ENCODE measurements at places on chromosomes 4 and X. TPM values are rescaled to one million over a fixed set of nuclear protein-coding genes. Genes with fewer than 3 reads are reported as not detected.

DNA sequence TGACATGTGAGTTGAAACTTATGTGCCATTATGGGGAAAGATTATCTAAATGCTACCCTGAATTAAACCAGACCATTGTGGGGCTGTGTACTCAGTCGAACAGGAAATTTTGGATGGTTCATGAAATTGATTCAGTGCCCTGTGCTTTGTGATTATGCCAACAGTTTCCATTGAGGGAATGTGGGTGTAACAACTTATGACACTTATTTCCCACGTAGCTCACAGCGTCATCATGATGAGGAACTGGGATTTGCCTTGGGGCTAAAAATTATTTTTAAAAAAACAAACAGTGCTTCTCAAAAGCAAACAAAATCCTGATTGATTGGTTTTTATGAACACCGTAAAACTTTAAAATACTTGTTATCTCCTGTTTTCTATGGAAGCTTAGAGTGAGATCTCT is 8.3 kb upstream of the CLTRN start:
- DNase-seq = no peak

DNA sequence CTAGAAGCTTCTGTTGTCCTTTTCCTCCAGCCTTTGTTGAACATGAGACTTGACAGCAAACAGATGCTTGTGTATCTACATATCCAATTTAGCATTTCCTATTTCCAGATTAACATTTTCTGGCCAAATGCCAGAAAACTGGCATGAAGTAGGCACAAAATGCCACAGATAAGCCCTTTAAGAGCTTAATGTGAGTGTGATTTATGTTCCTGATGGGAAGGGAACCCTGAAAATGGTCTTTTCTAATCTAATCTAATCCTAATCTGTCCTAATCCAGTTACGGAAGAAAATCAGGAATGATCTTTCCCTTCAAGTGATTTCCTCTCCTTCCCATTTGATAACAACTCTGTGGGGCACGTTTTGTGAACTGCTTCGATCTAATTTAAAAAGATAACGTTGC is 133.0 kb upstream of the C1QTNF7 start:
- DNase-seq = no peak

GRCh38 chr4:40059362-40059761 is 2.7 kb downstream of the N4BP2 start:
- DNase-seq = no peak

The PF4V1 gene
- 0.88 TPM for total RNA-seq

The TGIF2LX gene
- total RNA-seq = not detected

GRCh38 chr4:153661908-153662307 is 22.2 kb upstream of the TLR2 start:
- no peak for DNase-seq

GRCh38 chr4:94508806-94509205 is 57.1 kb downstream of the PDLIM5 start:
- DNase-seq = no peak

The SMAD1 gene
- 40.0 TPM for total RNA-seq

DNA sequence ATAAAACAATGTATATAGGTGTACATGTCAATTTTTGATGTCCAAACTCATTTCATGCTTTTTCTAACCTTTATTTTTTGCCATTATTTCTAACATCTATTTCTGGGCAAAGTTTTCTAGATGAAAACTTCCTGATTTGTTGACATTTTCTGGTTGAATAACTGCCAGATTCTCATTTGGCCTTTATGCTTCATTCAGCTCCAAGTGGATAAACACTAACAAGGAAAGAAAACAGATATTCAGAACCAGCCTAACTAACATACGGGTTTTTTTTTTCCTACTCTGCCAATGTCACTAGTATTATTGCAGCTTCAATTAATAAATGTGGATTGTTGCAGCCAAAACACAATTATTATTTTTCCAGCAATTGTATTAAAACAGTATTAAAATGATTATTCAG is 50.9 kb upstream of the RAP1GDS1 start:
- DNase-seq = no peak

The EDA2R gene
- 5.9 TPM for total RNA-seq

DNA sequence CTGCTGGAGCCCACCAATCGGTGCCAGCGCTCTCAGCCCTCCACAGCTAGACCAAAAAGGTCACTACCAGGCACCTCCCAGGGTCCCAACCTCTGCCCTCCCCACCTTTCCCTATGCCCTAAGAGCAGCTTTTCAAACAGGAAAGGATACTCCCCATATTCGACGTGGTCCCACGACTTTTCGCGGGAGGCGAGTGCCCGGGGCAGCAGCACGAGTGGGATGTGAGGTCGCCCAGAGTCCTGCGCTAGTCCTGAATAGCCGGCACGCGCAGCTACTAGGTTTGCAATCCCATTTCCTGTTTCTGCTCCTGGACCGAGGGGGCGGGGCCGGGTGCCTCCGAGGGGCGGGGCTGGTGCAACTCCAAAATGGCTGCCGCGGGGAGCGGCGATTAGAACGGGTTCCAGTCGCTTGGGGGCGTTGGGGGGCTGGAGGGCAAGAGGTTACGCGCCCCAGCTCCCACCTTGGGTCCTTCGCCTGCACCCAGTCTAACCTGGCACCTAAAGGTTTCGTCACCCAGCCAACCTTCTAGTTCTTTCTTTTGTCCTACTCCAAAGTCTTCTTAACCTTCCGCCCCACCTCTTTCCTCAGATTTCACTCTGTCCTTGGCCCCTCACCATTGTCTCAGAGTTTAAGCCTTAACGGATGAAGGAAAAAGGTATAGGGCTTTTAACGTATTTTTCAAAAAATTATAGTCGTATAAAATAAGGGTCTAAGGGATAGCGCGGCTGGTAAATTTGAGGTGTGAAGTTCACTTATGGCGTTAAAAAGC is 85.0 kb upstream of the TENT5D start:
- peak; percentile 79 for DNase-seq

The FGFBP2 gene
- 1.6 TPM for total RNA-seq

DNA sequence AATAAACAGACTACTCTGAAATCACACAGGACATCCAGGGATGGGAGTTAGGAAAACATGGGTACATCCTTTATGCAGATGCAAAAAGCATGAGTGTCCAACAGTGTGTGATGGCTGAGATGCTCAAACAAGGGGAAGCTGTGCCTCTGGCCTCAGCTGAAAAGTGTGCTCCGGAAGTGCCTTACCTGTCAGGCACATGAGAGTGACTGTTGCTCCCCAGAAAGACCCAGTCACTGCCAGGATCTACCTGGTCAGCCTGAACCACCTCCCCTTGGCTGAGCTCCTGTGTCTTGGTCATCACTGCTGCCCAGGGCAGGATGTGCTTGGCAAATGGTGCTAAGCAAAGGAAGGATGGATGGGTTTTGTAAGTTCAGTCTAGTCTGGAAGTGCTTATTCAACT is 4.0 kb downstream of the PPP2R2C start:
- no peak for DNase-seq

The ADH1A gene
- total RNA-seq = 2.7 TPM

DNA sequence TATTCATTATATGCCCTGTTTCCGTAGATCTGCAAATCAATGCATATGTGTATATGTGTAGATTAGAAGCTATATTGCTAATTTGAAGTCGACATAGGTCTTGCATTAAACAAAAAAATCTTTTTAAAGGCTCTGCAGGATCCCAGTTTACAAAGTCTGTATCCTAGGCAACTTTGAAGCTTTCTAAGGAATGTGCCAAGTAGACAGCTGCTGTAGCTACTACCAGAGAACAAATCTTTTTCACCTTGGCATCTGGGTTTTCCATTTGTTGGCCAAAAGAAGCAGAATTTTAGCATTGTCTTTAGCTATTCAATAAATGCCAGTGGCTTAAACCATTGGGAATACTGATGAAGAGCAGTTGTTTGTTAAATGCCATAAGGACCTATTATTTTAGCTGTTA is 88.0 kb downstream of the NAA11 start:
- no peak for DNase-seq

Data from aorta (tissue), 5 donors.